ENCODE measurements at places on chromosomes 1 and 21.

DNA sequence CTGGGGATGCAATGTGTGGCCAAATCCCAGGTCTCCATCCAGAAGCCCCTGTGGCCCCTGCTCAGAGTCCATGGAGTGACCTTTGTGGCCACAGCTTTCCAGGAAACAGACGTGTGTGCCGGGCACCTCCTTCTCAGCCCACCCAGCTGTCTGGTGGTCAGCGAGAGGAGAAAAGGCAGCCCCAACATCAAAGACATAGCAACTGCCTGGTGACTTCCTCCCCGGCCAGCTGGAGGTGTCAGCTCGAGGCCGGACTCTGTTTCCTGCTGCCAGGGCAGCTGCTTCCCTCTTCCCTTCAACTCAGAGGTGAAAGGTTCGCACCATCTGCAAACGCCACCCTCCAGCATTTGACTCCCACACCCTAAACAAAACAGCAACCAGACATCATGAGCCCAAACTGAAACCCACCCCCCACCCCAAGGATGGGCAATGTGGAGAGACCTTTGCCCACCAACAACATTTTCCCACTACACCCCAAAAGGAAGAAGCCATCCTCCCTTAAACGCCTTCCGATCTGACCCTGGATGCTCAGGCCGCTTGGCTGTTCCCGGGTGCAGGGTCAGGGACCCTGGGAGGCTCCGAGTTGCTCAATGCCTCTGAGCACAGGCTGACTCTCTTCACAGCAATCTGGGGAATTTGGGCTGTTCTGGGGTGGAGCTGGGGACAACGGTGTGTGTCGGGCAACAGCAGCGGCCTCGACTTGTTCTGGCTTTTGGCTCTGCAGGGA, 162.3 kb downstream of the PSMG1 start:
- no peak for DNase-seq

- no peak for DNase-seq
These were observed 56.6 kb upstream of the CR2 start for GRCh38 chr1:207397525-207397926.

DNA sequence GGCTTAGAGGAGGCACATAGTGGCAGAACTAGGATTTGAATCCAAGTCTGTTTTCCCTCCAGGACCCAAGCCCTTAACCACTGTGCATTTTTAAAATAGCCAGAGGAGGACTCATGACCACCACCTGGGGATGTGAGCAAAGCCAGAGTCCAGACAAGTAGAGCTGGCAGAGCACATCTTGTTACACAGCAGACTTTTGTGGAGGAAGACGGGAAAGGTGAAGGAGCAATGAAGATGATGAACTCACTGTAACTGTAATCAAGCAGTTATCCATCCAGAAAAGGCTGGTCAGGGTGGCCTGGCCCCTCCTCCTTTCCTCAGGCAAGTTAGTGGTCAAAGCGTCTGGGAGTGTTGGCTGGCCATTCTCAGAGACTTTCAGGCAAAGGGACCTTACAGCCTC, 50.9 kb downstream of the SLC44A3 start:
- DNase-seq: no peak

DNA sequence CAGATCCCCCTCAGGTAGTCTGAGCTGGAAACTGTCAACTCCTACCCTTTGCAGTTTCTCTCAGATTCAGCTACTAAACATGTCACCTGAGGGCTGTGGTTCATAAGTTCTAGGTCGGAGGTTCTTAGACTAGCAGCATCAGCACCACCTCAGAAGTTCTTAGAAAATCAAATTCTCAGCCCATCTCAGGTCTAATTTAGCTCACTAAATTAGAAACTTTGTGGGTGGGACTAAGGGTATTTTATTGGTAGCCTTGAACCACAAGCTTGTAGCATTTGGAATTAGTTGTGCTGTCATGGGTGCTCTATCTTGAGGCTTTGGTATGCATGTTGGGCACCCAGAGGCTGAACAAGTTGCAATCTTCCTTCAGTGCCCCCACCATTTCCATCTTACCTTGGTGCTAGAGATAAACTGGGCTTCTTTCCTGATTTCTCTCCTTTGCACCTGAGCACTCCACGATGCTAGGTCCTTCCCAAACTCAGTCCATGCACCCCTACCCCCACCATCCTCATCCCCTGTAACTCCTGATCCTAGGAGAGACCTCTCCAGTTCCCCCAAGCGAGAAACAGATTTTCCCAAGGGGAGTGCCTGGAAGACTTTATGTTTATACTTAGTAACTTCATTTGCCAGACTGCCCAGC, 54.2 kb downstream of the S1PR1 start:
- no peak for DNase-seq

DNA sequence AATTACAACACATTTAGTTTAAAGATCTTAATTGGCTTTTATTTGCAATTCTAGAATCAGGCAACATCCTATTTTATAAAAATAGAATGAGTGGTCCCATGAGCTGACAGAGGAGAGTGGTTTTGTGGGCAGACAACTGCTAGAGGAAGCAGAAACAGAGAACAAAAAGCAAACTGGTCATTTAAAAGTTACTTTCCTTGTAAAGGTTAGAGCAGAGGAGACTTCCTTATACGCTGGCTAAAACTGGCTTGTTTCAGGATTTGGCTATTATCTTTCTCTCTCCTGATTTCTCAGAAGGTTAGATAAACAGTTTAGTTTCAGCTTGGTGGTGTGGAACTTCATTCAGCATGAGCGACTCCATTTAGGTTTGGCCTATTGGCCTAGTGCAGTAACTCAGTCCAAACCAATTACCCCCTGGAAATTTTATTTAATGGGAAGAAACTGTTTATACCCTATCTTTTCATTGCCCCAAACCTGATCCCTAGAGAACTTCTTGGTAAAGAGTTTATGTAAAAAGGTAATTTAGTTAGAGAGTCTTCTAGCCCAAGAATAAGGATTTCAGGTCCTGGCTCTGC, 32.2 kb upstream of the IL20 start:
- DNase-seq: no peak

Data from AG04449 (cell line).